Stimulated activated CD8-positive, alpha-beta memory T cell treated with anti-CD3 and anti-CD28 coated beads, Interleukin-7, amount 100 ng/mL, for 4 hours (primary cell): ENCODE measurements at places on chromosomes 5 and 9.

DNA sequence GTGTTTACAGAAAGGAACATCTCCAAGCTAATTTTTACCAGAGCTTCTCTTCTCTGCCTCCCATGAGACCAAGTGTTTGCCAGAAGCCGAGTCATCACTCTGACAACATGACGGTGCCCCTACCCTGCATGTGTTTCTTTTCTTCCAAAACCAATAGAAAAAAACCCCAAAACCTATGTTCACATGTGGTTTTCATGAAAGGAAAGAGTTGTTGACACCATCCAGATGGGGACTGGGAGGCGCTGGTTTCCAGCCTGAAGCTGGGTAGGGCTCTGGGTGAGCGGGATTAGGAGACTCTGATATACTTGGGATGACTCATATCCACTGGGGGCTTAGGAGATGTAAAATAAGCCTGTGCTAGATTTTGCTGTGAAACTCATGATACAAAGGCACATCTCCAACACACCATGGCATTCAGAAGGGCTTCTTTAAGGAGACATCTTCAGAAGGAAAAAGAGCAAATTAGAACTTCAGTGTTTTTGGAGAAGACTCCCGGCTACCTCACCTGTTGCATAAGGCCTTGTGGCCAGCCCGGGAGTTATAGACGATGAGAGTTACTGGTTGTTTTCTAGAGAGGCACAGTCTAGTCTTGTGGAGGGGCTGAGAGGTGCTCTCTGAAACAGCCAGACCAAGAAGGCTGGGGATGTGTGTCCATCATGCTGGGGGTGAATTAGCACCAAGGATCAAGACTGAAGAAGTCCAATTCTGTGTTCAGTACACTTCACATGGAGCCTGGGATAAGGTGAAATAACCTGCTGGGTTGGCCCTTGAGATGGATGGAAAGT lies 108.9 kb upstream of the LHFPL2 start:
- no peak for DNase-seq

DNA sequence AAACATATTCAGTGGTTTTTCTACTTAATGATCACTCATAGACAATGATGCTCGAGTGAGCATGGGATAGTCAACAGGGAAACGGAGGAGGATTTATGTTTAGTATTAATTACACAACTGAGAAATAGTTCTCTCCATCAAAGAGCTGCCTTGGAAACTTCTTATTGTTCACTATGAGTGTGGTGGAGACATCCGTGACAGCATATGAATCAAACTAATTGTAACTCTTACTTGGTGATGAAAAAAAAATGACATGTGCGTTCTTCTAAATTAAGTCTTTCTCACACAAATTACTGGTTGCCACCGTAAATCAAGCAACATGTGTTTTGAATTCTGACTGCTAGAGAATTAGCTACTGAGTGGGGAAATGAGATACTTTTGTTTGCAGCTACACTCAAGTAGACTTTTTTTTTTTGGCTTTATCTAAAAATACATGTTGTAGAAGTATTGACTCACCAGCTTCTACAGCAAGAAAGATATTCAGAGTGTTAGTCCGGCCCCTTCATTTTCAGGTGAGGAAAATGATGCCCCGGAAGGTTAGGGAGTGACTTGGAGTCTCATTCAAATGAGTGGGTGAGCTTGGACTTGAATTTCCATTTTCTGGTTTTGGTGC lies 179.4 kb downstream of the CFAP90 start:
- no peak for DNase-seq

DNA sequence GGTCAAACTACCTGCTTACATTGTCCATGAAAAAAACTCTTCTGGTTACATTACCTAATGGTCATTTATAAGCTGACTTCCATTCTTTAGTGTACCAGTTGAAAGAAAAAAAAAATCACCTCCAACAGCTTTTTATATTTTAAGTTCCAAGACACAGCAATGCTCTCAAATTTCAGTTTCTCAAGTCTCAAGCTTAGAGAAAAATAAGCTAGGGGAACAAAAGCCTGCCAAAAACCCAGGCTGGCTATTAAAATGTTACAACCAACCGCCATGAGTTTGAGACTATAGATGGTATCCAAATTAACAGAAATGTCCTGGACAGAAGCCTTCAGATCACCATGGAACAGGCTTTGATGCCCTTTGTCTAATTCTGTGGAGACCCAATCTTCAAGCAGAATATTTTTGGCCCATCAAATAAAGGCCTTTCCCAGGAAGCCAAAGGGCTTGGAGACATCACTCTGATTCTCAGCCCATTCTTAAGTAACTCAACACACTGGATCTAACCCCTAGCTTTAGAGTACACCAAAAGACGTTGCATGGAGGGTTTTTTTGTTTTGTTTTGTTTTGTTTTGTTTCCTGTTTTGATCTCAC lies 343.7 kb downstream of the GLIS3 start:
- no peak for DNase-seq

- no peak for DNase-seq
Observed at GRCh38 chr5:127609011-127609410, 39.9 kb upstream of the CTXN3 start.

GRCh38 chr5:166340039-166340438 lies 1951.4 kb upstream of the WWC1 start:
- no peak for DNase-seq

GRCh38 chr9:111095441-111095840 lies 57.2 kb upstream of the LPAR1 start:
- no peak for DNase-seq

DNA sequence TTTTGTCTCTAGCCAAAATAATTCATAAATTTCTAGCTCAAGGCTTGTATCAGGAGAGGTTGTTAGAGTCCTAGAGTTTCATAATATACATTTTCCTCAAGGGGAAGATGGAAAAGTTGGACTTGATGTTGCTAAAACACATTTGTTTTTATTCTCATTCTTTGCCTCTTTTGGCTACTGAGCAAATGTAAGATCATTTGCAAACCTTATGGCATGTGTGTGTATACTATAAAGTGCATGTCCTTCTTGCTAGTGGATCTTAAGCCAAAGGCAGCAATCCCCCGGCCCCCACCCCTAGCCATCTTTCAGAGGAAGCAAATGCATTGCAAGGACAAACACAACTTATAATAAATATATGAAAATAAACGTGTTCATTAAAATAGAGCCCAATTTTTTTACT lies 43.0 kb downstream of the ADAMTSL1 start:
- no peak for DNase-seq

DNA sequence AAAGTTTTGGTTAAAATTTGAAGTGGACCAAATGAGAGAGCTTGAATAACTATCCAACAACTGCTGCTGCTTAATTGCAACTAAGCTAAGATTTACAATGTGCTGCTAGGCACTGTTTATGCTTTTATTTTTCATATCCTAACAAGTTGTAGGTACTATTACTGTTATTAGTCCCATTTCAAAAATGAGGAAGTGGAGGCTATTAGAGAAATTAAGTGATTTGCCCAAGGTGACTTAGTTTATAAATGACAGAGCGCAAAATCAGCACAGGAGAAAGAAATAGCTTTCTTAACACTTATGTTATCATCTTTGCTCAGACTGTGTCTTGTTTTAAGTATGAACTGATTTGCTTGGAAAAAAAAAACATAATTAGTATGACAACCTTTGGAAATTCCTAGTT lies 23.1 kb downstream of the WDR36 start:
- DNase-seq = no peak

- no peak for DNase-seq
Observed at GRCh38 chr5:112653638-112654205, 84.0 kb upstream of the APC start.

- no peak for DNase-seq
Observed at GRCh38 chr9:137163365-137163715, 6.5 kb downstream of the LRRC26 start.
